Occipital lobe (tissue), 3 donors: ENCODE measurements at places on chromosomes 6 and 20. TPM values are rescaled to one million over a fixed set of nuclear protein-coding genes. Genes with fewer than 3 reads are reported as not detected.

- no peak for DNase-seq
Observed at GRCh38 chr6:9761220-9761619, 653.7 kb downstream of the TFAP2A start.

The SLC22A2 gene
- total RNA-seq = 1.1 TPM

DNA sequence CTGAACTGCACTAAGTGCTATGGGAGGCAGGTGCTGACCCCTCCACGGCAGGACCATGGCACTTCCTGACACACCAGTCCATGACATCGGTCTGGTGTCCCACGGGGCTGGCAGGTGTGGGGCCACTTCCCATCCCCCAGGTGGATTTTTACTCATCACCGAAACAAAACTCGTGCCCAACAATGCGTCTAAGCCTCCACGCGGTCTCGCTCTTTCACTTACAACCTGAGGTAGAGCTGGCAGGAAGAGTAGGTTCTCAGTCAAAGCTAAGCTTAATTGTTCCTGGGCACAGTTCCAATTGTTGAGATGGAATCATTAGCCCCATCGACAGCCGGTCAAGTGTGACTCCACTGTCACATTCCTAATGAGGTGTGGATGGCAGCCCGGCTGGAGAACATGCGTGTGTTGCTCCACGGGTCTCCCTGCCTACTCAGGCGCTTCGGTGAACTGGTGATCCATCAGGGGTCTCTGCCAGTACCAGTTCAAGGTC, 125.7 kb downstream of the SLC23A2 start:
- DNase-seq = no peak

The TFAP2B gene
- not detected for total RNA-seq

DNA sequence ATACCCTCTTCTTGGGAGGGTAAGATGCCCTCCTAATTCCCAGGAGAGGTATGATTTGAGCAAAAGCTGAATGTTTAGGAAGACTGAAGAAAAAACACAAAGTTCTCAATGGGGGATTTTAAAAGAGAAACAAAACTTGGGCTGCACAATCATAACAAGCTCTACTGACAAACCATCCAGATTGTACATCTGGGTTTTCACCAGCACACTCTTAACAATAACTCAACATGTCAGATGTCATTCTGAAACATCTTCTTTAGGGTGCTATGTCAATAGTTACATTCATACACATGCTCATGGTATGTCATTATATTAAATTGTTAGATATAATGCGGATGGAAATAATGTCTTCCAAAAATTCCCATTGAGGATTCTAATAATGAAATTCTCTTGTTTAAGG, 95.1 kb downstream of the ASCC3 start:
- no peak for DNase-seq

DNA sequence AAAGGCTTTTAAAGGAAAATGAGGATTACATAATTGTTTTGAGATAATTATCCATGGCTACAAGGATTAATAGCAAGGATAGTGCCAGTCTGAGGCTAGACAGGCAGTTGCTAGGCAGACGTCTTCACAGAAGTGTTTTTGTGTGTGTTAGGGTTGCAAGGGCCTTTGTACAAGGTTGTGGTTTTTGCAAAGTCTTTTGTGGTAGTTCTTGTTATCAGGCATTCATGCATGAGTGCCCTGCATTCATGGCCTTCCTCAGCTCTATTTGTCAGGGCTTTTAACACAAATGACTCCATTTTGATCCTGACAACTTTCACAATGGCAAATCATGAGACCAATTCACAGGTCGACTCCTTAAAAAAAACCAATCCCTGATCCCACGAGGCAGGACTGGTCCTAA, 68.1 kb upstream of the TXNDC5 start:
- no peak for DNase-seq

DNA sequence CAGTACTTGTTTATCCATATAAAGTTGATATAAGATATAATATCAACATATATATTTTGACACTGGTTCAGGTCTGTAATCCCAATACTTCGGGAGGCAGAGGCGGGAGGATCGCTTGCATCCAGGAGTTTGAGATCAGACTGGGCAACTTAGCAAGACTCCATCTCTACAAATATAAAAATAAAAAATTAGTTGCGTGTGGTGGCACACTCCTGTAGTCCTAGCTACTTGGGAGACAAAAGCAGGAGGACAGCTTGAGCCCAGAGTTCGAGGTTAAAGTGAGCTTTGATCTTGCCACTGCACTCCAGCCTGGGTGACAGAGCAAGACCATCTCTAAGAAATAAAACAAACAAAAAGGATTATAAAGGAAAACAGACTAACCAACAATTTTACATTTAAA, 8.9 kb upstream of the KATNA1 start:
- DNase-seq = no peak

The SAPCD1 gene
- total RNA-seq = 0.31 TPM

GRCh38 chr6:6798448-6798860, 209.9 kb downstream of the LY86 start:
- no peak for DNase-seq

DNA sequence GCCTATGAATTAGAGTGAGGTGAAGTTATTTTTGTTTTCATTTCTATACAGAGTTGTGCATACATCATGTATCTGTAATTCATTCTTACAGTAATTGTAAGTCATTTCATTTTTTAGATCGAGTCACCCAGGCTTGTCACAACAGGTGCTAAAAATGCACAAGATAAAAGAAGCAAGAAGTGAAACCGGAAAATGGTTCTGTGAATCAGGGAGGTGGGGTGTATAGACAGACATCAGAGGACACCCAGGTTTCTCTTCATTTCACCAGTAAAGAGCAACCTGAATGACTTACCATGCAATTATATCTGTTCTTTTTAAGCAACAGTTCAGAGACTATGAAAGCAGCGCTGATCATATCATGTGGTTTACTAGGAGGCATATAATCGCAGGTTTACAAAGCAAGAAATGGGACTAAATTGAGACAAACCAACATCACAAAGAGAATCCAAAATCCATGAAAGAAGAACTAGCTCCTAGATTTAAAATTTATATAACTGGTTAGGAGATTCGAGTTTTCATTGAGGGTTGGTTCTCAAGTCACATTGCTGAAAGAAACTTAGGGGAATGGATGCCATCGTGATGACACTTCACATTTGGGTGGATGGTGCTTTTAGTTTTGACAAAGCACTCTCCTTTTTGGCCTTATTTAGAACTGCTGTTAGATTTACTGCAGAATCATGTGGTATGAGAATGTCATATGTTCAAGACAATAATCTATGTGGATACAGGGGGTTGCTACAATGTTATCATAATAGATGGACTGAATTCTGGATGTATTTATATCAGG, 27.9 kb upstream of the TBC1D7 start:
- DNase-seq = no peak
